ENCODE measurements at places on chromosomes 7 and 10.
A peak's percentile ranks its signal among the peaks of the same experiment; 100 is the strongest.

- no peak for DNase-seq
Measured at GRCh38 chr7:117962366-117962994, 89.2 kb upstream of the CTTNBP2 start.

- no peak for DNase-seq
Measured at GRCh38 chr7:56605146-56605545, 488.9 kb upstream of the NUPR2 start.

- no peak for DNase-seq
Measured at GRCh38 chr7:45919231-45919784, 1.8 kb downstream of the IGFBP3 start.

GRCh38 chr7:25478925-25479324, 250.6 kb upstream of the NPVF start:
- DNase-seq = no peak

GRCh38 chr7:5363729-5364128, 59.9 kb downstream of the TNRC18 start:
- peak; percentile 23 for DNase-seq

GRCh38 chr7:43431020-43431595, 151.8 kb upstream of the STK17A start:
- no peak for DNase-seq

- no peak for DNase-seq
Measured at GRCh38 chr7:151454305-151454704, 14.4 kb upstream of the CRYGN start.

DNA sequence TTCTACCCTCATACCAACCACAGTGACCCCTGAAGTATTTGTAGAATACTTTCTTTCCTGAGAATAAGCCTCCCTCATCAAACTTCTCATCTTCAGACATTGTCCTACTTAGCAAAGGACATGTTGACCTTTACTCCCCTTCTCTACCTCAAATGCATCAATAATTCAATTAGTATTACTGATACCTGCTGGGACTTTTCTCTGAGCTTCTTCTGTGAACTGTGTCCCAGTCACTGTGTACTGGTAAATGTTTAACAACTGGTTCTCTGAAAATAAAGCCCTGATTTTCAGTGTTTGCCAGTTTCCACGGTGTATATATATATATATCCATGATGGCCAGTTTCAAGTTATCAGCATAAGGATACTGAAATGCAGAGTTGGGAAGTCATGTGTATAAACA, 12.2 kb downstream of the PANK1 start:
- DNase-seq = no peak

Measured in activated CD4-positive, alpha-beta T cell treated with anti-CD3 and anti-CD28 coated beads for 48 hours (primary cell).